T-helper 2 cell treated with Interferon-gamma antibody and Interleukin-4, amounts not matched to agents 100 ng/mL and 5 ng/mL, for 36 hours (primary cell): ENCODE measurements at places on chromosomes 4 and X. TPM values are rescaled to one million over a fixed set of nuclear protein-coding genes. Genes with fewer than 3 reads are reported as not detected.

Gene AWAT1
- not detected in 2 replicates for total RNA-seq

Gene RS1
- total RNA-seq, result not detected in 2 replicates

Gene MGAT4D
- not detected in 2 replicates for total RNA-seq

Gene AFP
- total RNA-seq, result not detected in 2 replicates

Gene KLHL13
- 0.25 and 0.84 TPM in 2 replicates for total RNA-seq

Gene PCDH19
- total RNA-seq, result not detected in 2 replicates

Gene PROM1
- total RNA-seq, result not detected in 2 replicates

Gene PNMA5
- 0.09 and 0.14 TPM in 2 replicates for total RNA-seq

Gene LIN54
- 31.9 and 32.5 TPM in 2 replicates for total RNA-seq

Gene ARHGEF9
- 18.8 and 22.5 TPM in 2 replicates for total RNA-seq

Gene SPANXA1
- total RNA-seq, result not detected in 2 replicates

Gene SPIN2A
- total RNA-seq, result 0.70 and 1.1 TPM in 2 replicates

Gene MAGEA8
- not detected in 2 replicates for total RNA-seq

Gene NLRP2B
- not detected in 2 replicates for total RNA-seq

Gene NAP1L2
- total RNA-seq, result 2.4 and 2.9 TPM in 2 replicates

Gene WNK3
- 0.20 TPM in 1 of 2 replicates, not detected in the other for total RNA-seq

Gene CXCL5
- total RNA-seq, result not detected in 2 replicates

Gene F9
- not detected in 2 replicates for total RNA-seq

Gene PPP4R3C
- total RNA-seq, result not detected in 2 replicates

Gene IDS
- total RNA-seq, result 48.8 and 51.0 TPM in 2 replicates

Gene CPZ
- 0.11 TPM in 1 of 2 replicates, not detected in the other for total RNA-seq

Gene ARHGAP4
- total RNA-seq, result 245 and 265 TPM in 2 replicates

Gene SOX3
- not detected in 2 replicates for total RNA-seq

Gene DNASE1L1
- total RNA-seq, result 21.2 and 24.8 TPM in 2 replicates

Gene FAM193A
- total RNA-seq, result 33.1 TPM in 2 replicates

Gene GAGE1
- total RNA-seq, result not detected in 2 replicates

Gene IKBKG
- 41.9 and 45.1 TPM in 2 replicates for total RNA-seq

Gene HTR2C
- total RNA-seq, result not detected in 2 replicates

Gene IL3RA
- 18.1 and 18.4 TPM in 2 replicates for total RNA-seq

Gene RIPPLY1
- total RNA-seq, result not detected in 2 replicates

Gene CTSO
- total RNA-seq, result 3.0 and 3.5 TPM in 2 replicates

Gene ADRA2C
- total RNA-seq, result not detected in 2 replicates

Gene IQSEC2
- total RNA-seq, result 0.20 and 0.55 TPM in 2 replicates

Gene PABPC5
- not detected in 2 replicates for total RNA-seq

Gene LPAR4
- not detected in 2 replicates for total RNA-seq

Gene ERVMER34-1
- total RNA-seq, result not detected in 2 replicates

Gene LGI2
- not detected in 2 replicates for total RNA-seq

Gene SPANXA2
- total RNA-seq, result not detected in 2 replicates

Gene MAP3K15
- 0.09 and 0.11 TPM in 2 replicates for total RNA-seq

Gene TRMT2B
- total RNA-seq, result 23.6 and 23.8 TPM in 2 replicates

Gene REELD1
- total RNA-seq, result 0.09 TPM in 1 of 2 replicates, not detected in the other

Gene PLP1
- total RNA-seq, result not detected in 2 replicates

Gene UGT8
- 0.14 TPM in 1 of 2 replicates, not detected in the other for total RNA-seq

Gene TAPT1
- total RNA-seq, result 36.8 and 37.6 TPM in 2 replicates

Gene POF1B
- total RNA-seq, result 0.39 and 0.43 TPM in 2 replicates

Gene CORIN
- total RNA-seq, result not detected in 2 replicates

Gene MAGEE2
- total RNA-seq, result not detected in 2 replicates
